Astrocyte (in vitro differentiated cells and primary cell): ENCODE measurements at places on chromosomes 3 and 15. TPM values are rescaled to one million over a fixed set of nuclear protein-coding genes. Genes with fewer than 3 reads are reported as not detected.
A peak's percentile ranks its signal among the peaks of the same experiment; 100 is the strongest.

DNA sequence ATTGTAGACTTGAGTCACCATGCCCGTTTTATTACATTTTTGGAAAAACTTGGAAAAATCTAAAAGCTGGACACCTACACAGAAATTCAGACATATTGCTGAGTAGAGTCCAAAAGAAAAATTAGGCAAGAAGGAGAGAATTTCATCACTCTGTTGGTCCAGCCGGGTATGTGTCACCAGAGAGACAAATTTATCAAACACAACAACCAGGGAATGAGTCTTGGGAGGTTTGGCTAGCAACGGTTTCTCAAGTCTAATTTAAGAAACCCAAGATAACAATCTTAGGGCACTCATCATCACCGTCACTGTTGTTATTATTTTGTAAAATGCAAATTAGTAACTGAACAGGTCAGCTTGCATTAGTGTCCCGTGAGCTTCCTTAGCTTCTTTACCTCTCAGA lies 197.5 kb upstream of the C2CD4B start:
- H3K27me3 ChIP-seq: peaks cover 10% of the 10 kb centered on the region
- peak; percentile 83 for DNase-seq
- H3K36me3 ChIP-seq: no peaks in the 10 kb centered on the region
- H3K4me3 ChIP-seq: no peak overlapping the region

TRANK1 gene
- 5.6 and 5.8 TPM in 2 replicates for total RNA-seq

TNIK gene
- total RNA-seq: 68.6 and 70.0 TPM in 2 replicates

SEMA3B gene
- total RNA-seq: 4.9 and 5.9 TPM in 2 replicates

LMAN1L gene
- total RNA-seq: 0.32 TPM in 1 of 2 replicates, not detected in the other
